ENCODE measurements at places on chromosomes 4 and X.

- no peak for DNase-seq
Observed at GRCh38 chr4:98641906-98642668, 16.3 kb downstream of the TSPAN5 start.

DNA sequence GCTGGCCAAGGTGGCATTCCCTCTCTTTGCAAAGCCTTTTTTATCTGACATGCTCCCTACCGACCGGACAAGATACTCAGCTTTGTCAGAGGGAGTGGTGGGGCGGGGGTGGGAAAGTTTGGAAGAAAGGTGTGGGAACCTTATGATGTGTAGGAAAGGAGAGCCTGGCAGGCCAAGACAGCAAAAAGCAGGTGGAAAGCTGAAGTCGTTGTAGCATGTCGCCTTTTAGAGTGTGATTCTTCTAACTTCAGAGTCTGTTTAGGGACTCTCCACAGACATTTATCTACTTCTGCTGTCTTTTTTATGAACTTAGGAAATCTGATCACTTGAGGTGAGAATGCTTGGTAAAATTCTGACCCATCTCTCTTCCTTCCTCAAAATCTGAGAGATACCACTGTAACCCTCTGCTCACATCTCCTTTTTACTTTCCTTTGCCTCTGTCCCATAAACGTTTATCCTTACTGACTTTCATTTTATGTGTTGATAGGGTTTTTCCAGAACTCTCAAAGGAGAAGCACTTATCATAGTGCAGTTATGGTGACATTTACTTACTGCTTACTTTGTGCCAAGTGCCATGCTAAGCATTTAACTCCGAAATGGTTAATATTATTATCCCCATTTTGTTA lies 8.2 kb upstream of the RUFY3 start:
- no peak for DNase-seq

- no peak for DNase-seq
Observed at GRCh38 chr4:140854168-140854567, 98.0 kb upstream of the TBC1D9 start.

GRCh38 chr4:81214144-81214880 lies 710 bp downstream of the PRKG2 start:
- DNase-seq, result no peak

- DNase-seq, result no peak
Observed at GRCh38 chr4:3213661-3214250, 35.2 kb upstream of the MSANTD1 start.

DNA sequence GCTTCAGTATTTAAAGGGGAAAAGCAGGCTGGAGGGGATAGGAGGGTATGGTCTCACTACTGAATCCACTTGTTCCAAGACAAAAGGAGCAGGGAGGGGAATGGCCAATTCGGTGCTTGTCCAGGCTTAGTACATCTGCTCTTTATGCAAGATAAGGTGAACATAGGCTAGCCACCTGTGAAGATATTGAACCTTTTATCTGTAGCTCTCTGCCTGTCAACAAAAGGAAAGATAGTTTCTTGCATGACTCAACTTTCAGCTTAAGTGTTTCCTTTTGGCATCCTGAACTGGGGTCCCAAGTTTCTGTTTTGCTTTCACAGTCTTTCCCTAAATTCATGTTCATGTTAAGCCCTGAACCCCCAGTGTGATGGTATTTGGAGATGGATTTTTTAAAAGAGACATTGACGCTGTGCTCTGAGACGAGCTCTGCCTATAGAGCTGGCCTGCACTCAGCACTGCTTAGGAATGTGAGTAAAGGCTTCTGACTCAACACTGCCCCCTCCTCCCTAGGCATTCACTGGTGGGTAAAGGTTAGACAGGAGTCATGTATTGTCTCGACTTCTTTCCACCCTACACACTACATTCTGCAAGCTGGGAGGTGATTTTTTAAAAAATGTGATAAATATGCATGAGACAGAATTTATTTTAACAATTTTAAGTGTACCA lies 28.2 kb downstream of the FAM149A start:
- DNase-seq, result no peak

- DNase-seq, result no peak
Observed at GRCh38 chrX:137236837-137237236, 203.0 kb upstream of the GPR101 start.

DNA sequence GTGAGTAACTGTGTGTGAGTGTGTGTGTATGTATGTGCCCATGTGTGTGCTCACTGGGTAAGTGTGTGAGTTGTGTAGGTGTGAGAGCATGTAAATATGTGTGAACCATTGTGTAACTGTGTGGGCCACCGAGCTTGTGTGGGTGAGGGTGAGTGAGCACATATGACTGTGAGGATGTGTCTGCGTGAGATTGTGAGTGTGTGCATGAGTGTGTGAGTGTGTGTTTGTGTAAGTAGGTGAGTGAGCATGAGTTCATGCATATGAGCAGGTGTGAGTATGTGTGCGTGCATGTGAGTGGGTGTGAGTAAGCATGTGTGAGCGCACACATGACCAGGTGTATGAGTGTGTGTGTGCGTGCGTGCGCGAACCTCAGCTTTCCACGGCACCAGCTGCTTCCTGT lies 1.4 kb upstream of the ATP2B3 start:
- no peak for DNase-seq

DNA sequence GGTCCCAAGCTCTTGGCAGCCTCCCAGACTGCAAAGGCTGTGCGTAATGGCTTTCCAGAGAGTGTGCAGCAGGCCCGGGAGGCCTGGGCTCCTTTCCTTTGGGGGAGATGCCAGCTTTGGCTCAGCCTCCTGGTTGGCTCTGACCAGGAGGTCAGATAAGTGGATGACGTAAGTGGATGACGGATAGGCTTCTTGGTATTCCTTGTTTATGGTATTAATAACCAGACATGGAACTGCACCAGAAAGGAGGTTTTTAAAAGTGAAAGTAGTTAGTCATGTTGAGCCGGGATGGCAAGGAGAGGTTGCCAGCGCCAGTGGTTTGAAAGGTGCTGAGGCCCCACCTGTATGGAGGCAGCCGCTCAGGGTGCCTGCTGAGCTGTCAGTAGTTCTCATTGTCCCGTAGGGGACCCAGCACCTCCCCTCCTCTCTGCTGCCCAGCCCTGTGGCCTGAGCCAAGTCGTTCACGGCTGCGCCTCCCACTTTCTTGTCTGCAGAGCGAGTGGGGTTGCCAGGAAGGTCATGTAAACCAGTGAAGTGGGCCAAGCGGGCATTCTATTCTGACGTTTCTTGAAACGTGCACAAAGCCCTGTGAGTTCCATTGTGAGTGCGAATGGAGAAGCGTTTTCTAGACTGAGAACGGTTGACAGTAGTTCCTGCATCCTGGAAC lies 28.7 kb upstream of the STOX2 start:
- no peak for DNase-seq

- no peak for DNase-seq
Observed at GRCh38 chr4:135672202-135672601, 1470.6 kb upstream of the PABPC4L start.

Data from stimulated activated naive B cell treated with anti-CD40 and anti-IgM and Interleukin-4, amounts not matched to agents 10 μg/mL and 1 μg/mL and 100 μg/mL, for 72 hours (primary cell).